ENCODE measurements at places on chromosomes 7 and 10. TPM values are rescaled to one million over a fixed set of nuclear protein-coding genes. Genes with fewer than 3 reads are reported as not detected.

GRCh38 chr7:55774327-55775050, 88.1 kb downstream of the SEPTIN14 start:
- H3K4me1 ChIP-seq: no peaks in the 10 kb centered on the region
- no peak overlapping the region for H3K4me3 ChIP-seq
- H3K36me3 ChIP-seq: no peaks in the 10 kb centered on the region
- H3K27ac ChIP-seq: no peak overlapping the region
- no peak for DNase-seq
- no peaks in the 10 kb centered on the region for H3K27me3 ChIP-seq

GRCh38 chr10:62095181-62096122, 173.2 kb downstream of the RTKN2 start:
- peak overlapping the region; percentile 77 for H3K27ac ChIP-seq
- H3K4me1 ChIP-seq: peaks cover 39% of the 10 kb centered on the region
- no peak overlapping the region for H3K4me3 ChIP-seq
- no peak for DNase-seq
- peaks cover 16% of the 10 kb centered on the region for H3K36me3 ChIP-seq

DNA sequence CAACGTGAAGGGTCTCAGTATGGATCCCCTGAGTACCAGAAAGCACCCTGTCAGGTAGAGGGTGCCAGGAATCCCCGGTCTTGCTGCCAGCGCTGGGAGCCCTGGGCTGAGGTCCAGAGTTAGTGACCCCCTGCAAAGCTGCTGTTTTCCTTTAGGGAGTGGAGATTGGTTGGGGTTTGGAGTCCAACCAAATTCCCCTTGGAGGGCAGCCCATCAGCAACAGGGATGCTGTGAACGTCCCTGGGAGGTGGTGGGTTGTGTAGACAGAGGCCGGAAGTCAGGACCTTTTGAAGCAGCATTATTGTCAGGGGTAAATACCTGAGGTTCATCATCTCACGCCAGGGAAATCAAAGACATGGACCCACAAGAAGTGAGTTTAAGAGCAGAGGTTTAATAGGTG, 104.2 kb downstream of the COL26A1 start:
- no peaks in the 10 kb centered on the region for H3K4me1 ChIP-seq
- H3K27ac ChIP-seq: no peak overlapping the region
- no peaks in the 10 kb centered on the region for H3K27me3 ChIP-seq
- no peaks in the 10 kb centered on the region for H3K36me3 ChIP-seq

GRCh38 chr10:35409094-35409582, 72.8 kb downstream of the CCNY start:
- peaks cover 8% of the 10 kb centered on the region for H3K4me1 ChIP-seq
- no peak overlapping the region for H3K4me3 ChIP-seq
- H3K27ac ChIP-seq: peak overlapping the region; percentile 35
- DNase-seq: no peak

- H3K4me1 ChIP-seq: no peaks in the 10 kb centered on the region
- H3K27me3 ChIP-seq: no peaks in the 10 kb centered on the region
- no peak for DNase-seq
- no peak overlapping the region for H3K4me3 ChIP-seq
Observed at GRCh38 chr7:81140775-81141174, 221.9 kb upstream of the SEMA3C start.

DNA sequence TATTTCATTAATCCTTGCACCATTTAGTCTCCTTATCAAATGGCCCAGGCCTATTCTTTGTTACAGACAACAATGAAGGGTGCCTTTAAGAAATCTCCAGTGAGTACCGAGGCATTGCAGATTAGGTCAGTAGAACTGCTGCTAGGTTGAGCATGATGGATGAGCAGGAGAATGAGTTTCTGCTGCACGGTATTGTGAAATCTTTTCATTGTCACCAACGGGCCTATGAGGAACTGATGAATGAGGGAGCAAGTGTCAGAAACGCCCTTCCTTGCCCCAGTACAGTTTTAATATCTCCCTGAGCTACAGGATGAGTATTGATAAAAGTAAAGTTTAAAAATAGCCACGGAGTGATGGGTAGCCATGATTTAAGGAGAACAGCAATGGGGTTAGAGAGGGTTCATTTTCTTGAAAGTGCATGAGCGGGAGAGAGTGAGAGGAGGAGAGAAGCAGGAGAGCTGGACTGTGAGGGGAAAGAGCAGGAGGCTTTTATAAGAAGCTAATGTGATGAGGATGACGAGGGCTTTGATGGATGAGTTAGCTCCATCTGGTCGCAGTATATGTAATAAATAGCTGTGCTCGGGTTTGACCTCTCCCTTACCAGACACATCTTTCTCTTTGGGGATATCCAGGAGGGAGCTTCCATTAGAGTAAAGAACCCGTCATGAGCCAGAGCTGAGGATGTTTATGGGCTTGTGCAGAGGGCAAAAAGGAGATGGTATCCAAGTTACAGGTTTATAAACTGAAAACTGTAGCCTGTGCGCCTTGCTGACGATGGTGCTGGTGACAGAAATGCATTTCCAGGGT, 526.1 kb downstream of the LRMDA start:
- no peak for DNase-seq
- no peak overlapping the region for H3K27ac ChIP-seq
- H3K4me3 ChIP-seq: no peak overlapping the region
- H3K27me3 ChIP-seq: no peaks in the 10 kb centered on the region
- H3K4me1 ChIP-seq: no peaks in the 10 kb centered on the region

- no peak overlapping the region for H3K4me3 ChIP-seq
- no peaks in the 10 kb centered on the region for H3K4me1 ChIP-seq
- H3K36me3 ChIP-seq: no peaks in the 10 kb centered on the region
- no peaks in the 10 kb centered on the region for H3K27me3 ChIP-seq
- H3K27ac ChIP-seq: no peak overlapping the region
Observed at GRCh38 chr7:121575194-121575765, 179.2 kb upstream of the FAM3C start.

DNA sequence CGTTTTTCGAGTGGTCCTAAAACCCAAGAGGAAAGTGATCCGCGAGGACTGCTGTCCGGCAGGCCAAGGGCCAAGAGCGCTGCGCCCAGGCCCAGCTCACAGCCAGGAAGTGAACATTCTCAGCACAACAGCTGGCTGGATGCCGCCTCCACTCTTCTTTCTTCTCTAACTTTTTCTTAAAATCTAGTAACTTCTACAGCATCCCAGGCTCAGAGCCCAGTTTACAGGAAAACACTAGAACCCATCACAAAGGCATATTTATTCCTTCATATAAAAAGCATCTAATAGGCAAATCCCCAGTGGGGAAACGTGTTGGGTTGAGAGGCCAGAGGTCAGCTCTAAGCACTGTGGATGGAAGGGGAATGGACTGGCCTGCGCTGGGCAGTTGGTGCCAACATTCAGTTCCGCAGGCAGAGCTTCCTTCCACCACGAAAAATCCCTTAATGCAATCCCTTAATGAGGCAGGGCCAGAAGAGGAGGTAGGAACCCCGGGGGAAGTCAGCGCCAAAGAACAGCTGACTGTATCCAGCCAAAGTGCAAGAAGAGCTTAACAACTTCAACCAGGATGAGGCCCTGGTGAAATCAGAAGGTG, 74.8 kb downstream of the ZRANB1 start:
- peaks cover 30% of the 10 kb centered on the region for H3K4me1 ChIP-seq
- no peak overlapping the region for H3K4me3 ChIP-seq
- peak overlapping the region; percentile 54 for H3K27ac ChIP-seq
- no peaks in the 10 kb centered on the region for H3K36me3 ChIP-seq
- no peaks in the 10 kb centered on the region for H3K27me3 ChIP-seq

Gene UPK3B
- total RNA-seq: 11.6 TPM

Gene GARIN1A
- 1.4 TPM for total RNA-seq

Gene DGKI
- total RNA-seq: not detected
